ENCODE measurements at places on chromosomes 3 and 15. TPM values are rescaled to one million over a fixed set of nuclear protein-coding genes. Genes with fewer than 3 reads are reported as not detected.

SELENOT gene
- 104 TPM for total RNA-seq

TUSC7 gene
- not detected for total RNA-seq

C3orf49 gene
- total RNA-seq, result not detected

ENTPD3 gene
- total RNA-seq, result not detected

PRR20G gene
- not detected for total RNA-seq

XCR1 gene
- not detected for total RNA-seq

TGM5 gene
- 0.37 TPM for total RNA-seq

CYP1A1 gene
- total RNA-seq, result 4.7 TPM

LDHAL6B gene
- not detected for total RNA-seq

TMEM212 gene
- not detected for total RNA-seq

NECTIN3 gene
- total RNA-seq, result 6.1 TPM

CPLX3 gene
- not detected for total RNA-seq

TATDN2 gene
- 61.6 TPM for total RNA-seq

CCR1 gene
- 41.5 TPM for total RNA-seq

LYSMD4 gene
- total RNA-seq, result 8.9 TPM
